ENCODE measurements at places on chromosomes 7 and 10.

DNA sequence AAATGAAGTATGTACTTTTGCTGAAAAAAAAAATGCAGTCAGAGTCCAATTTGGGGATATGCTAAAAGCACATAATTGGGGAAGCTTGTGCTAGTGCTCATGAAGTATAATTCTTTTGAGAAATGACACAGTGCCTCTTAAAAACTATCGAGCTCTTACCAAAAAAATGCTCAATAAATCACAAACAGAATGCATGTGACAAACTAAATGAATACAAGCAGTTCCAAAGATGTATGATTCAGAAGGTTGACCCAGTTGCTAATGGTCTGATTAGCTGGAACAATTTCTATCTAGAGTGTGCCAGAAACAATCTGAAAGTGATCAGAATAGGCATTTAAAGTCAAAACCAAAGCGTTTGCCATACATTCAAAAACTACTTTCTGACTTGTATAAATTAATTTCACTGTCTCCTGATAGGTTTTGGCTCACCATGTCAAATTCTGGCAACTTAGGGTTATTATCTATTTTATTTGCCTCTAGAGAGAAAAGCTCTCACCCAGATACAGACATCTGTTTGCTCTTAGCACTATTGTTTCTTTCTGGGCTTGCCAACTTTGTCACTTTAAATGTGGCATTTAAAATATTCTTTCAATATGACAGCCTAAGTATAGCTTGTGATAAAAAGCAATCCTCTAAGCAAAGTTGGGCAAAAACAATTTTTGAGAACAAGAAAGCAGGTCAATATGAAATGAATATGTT is 114.7 kb upstream of the AHR start:
- no peak for DNase-seq

- DNase-seq, result no peak
Observed at GRCh38 chr10:132151286-132151950, 35.3 kb upstream of the DPYSL4 start.

DNA sequence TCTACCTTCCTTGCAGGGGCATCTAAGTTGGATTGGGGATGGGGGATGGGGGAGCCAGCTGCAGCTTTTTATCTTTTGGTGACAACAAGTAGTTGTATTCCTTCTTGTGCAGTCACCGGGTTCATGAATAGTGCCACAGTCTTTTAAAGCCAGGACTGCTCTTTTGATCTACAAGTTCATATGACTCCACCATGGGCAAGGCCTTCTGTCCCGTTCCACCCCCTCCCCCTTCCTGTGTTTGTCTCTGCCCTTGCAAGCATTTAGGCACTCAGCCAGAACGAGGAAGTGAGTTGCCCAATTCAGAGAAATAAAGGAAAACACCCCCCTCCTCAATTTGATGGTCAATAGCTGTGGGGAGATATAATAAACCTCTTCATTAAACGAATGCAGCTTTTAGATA is 44.8 kb upstream of the EGR2 start:
- DNase-seq, result no peak

DNA sequence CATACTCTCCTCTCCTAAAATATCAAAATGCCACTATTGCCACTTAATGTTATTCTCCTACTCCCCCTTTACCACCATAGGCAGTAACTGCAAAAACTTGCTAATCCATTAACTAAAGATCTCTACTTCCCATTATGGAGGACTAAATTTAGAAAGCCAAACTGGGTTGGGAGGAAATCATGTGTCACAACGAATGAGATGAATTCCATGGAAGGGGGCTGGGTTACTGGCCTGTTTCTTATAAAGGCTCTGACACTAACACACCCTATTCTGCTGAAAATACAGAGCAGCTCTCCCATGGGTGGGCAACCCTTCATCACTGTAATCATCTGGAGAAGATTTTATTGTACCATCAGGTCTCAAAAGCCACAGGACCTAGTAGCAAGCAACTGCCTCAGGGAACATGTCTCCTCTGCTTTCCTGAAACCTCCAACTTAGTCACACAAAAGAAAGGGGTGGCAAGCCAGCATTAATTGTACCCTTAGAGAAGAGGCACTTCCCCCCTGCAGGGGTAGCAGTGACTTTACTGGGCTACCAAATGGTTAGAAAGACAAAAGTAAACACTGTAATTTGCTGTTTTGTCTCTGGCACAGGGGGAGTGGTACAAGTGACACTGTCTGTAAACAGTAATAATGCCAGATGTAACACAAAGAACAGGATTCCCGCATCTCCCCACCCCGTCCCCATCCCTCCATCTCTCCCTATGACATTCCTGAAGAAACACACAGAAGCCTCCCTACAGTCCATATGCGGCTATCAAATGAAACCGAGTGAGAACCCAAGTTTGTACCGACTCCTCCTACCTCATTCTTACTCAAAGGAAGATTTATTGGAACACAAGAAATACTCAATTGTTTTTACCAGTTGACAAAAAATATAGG is 81.6 kb downstream of the ARMH3 start:
- DNase-seq, result no peak

DNA sequence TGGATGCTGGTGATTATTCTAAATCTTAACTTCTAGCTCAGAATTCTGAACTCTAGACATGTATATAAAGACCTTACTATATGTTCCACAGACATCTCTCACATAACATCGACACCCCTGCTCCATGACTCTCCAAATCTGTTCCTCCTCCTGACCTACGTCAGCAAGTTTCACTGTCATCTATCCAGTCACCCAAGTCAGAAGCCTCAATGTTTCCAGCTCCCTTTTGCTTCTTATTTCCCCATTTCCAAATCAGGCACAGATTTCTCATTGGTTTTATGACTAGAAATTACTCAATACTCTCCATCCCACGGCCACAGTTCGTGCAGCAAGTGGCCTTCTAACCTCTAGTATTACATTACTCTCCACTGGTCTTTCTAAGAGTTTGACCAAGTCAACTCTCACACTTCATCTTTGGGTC is 28.5 kb downstream of the EPC1 start:
- DNase-seq, result no peak

Measured in spleen (tissue), 13 donors.